ENCODE measurements at places on chromosomes 6 and 20. TPM values are rescaled to one million over a fixed set of nuclear protein-coding genes. Genes with fewer than 3 reads are reported as not detected.

Gene GMNN
- 36.3 TPM for polyA plus RNA-seq

Gene SYNDIG1
- polyA plus RNA-seq: 92.0 TPM

Gene PERP
- polyA plus RNA-seq: 40.3 TPM

Gene GSS
- polyA plus RNA-seq: 18.9 TPM

Gene TOX2
- not detected for polyA plus RNA-seq

Gene HLA-DPA1
- 0.92 TPM for polyA plus RNA-seq
